ENCODE measurements at places on chromosomes 5 and 9. TPM values are rescaled to one million over a fixed set of nuclear protein-coding genes. Genes with fewer than 3 reads are reported as not detected.

GMCL2 gene
- not detected for total RNA-seq

SPINK1 gene
- not detected for total RNA-seq

ZNF462 gene
- total RNA-seq: 182 TPM

MLANA gene
- total RNA-seq: not detected

Measured in parietal lobe (tissue), 2 donors.